Astrocyte of the spinal cord (primary cell): ENCODE measurements at places on chromosomes 2 and 18.
A peak's percentile ranks its signal among the peaks of the same experiment; 100 is the strongest.

GRCh38 chr2:3446381-3446780, 66.9 kb downstream of the TRAPPC12 start:
- DNase-seq = no peak

DNA sequence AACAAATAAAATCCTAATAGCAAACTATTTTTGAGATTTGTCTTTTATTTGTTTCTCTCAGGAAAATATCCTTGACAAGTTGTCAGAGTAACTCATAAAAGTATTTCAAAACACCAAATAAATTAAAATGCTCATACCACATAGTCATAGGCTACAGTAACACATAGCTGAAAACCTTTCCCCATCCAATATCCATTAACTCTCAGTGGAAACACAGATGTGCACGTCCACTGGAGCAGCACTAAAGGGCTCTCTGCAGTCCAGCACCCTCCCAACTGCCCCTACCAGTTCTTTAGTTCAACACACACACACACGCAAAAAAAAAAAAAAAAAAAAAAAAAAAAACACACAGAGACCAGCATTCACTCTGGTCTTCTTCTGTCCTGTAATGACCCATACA, 879 bp upstream of the XDH start:
- DNase-seq = no peak

- DNase-seq = peak; percentile 27
Measured at GRCh38 chr18:23183411-23184150, 48.3 kb downstream of the CABLES1 start.

- DNase-seq = no peak
Measured at GRCh38 chr2:133166031-133166430, 402.2 kb downstream of the NCKAP5 start.

DNA sequence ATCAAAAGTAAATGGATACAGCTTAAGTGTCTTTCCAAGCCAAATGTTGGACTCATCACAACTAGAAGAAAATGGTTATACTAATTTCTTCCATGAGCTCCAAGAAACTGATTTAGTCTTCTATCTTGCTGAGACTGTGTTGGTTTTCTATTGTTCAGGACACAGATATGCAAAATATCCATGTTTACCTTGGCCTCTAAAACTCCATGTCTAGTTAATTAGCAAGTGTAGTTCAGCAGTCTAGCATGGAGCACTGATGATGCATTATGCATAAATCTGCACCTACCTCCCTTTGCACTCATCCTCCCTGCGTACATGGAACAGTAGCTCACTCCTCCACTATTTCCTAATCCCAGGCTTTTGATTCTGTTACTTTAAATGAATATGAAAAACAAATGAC, 731.4 kb upstream of the CHAC2 start:
- peak; percentile 76 for DNase-seq

GRCh38 chr2:30968660-30969397, 161.6 kb upstream of the CAPN13 start:
- no peak for DNase-seq

GRCh38 chr18:4102901-4103300, 352.2 kb downstream of the DLGAP1 start:
- no peak for DNase-seq

DNA sequence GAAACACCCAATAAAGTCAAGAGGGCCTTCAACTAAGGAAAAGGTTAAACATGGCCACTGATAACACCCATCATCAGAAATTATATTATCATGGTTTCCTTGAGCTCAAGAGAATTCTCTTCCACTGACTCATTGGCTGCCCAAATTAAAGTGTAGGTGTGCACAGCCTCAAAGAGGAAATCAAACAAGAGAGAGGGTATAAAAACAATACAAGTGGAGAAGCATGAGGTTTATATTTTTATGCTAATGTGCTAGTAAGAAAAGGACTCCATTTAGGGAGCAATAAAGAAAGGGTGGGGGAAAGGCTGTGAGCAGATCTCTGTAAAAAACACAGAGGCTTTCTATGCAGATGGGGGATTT, 168.8 kb upstream of the VRK2 start:
- DNase-seq = no peak

DNA sequence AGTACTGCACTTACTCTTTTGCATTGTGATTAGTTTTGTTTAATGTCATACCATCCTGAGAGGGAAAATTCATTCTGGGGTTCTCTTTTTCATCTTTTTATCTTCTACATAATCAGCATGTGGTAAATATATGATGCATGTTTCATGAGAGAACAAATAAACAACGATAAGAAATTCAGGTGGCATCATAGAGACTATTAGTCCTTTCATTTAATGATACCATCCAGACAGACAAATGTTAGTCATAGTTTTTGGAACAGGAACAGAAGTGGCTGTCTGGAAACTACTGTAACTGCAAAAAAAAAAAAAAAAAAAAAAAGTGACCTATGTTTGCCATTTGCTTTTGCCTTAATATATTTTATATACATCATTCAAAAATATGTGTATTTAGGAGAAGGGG, 761.0 kb downstream of the EPHA4 start:
- peak; percentile 23 for DNase-seq

DNA sequence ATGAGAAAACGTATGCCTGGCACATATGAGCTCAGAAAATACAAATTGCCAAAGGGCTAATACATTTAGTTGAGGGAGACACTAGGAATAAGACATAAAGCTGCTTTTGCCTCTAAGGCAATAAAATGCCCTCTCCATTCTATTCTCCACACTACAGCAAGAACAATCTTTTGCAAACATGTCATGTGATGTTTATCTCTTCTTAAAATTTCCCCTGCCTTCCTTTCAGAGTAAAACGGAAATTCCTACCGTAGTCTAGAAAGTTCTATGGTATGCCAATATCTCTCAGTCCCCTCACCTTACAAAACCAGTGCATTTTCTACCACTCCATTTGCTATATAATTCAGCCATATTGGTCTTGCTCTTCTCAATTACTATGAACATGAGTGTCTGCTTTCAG, 33.1 kb downstream of the C18orf54 start:
- DNase-seq = no peak

- DNase-seq = no peak
Measured at GRCh38 chr2:151670846-151671597, 63.3 kb downstream of the NEB start.

- no peak for DNase-seq
Measured at GRCh38 chr2:68762100-68762499, 27.5 kb downstream of the ARHGAP25 start.

DNA sequence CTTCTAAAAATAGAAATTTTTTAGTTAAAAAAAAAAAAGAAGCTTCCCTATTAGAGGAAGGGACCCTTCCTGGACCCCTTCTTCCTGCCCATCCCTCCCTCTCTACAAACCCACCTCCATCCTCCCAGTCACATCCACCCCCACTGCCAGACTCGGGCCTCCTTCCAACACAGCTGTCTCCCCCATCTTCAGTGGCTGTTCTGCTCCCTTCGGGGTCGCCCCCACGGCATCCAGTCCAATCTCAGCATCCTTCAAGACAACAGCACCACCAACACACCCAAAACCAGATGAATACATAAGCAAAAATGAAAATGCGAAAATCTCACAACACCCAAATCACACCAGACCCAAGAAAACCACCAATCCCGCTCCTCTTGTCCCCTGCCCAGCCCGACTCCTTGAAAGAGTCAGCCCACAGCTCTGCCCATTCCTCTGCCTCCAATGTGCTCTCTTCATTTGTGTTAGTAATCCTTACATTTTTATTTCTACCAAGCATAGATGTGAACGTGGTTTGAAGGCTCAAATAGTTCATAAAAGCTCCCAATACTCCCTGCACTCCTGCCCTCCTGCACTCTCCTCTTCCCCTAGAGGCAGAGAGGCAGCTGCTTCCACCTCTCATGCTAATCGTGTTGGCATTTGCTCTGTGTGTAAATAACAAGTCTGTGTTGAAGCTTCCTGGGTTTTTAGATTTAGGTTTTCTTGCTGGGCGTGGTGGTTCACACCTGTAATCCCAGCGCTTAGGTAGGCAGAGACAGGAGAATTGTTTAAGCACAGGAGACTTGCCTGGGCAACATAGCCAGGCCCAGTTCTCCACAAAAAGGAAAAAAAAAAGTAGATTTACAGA, 37.0 kb downstream of the MAL start:
- no peak for DNase-seq

GRCh38 chr2:58601017-58601416, 359.9 kb upstream of the FANCL start:
- no peak for DNase-seq

DNA sequence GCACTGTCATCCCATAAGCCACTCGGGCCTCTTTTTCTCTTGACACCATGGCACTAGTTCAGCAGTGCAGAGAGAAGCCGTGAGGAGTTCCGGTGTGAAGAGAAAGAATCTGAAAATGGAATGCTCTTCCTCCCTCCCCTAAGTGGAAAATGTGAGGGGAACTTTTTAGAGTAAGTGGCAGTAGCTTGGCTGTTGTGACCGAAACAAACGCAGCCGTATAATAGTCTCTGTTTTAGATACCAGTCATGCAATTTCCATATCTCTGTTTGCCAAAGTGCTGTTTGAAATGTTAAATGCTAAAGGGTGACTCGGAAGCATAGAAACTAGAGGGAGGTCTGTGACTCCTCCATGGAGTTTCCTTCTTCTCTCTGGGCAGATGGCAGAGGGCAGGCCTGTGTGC, 122.9 kb downstream of the MTCL1 start:
- DNase-seq = no peak

DNA sequence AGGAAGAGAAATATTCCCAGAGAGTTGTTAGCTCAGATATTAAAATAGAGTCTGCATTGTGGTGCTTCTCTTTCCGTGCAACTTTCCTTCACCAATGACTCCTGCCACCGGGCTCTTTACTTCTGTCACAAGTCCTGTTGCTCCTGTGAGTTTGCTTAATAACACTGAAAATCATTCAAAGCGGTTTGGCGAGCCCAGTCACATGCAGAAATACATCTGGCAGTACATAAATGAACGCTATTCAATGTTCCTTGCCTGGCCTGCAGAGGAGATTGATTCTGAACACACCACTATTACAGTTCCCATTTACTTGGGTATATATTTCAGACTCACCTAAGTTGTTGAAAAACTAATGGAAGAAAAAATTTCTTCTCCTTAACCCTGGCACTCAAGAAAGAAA, 276.6 kb downstream of the ZNF521 start:
- no peak for DNase-seq

GRCh38 chr2:235168174-235168979, 216.6 kb downstream of the SH3BP4 start:
- no peak for DNase-seq

DNA sequence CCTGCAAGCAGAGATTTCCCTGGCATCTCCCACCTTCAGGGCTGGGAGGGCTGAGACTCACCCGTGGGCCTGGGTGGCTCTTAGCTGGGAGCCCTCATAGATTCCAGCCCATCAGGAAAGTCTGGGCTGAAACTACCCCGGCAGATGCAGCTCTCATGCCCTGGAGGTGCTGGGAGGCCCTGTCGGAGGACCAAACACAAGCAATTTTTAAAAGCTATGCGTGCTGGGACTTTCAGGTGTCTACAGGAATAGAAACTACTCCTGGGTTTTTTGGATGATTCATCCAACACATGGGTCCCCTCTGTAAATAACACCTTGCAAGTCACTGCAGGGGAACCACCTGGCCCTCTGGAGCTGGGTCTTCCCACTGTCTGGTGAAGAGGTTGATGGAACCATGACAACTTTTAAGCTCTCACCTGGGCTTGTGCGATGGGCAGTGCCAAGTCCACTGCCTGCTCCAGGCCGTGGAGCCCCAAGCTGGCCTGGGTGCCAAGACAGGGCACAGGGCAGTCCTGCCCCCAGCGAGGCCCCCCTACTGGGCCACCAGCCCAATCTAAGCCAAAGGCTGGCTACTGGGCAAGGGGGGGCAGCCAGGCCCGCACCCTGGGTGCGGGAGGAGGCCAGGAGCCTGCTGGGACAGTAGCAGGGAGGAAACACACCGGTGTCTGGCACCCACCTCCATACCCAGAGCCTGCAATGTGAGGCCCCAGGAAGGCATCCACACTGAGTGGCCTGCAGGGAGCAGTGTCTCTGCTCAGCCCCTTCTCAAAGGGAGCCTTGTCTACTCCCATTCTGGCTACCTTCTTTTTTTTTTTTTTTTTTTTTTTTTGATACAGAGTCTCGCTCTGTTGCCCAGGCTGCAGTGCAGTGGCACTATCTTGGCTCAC, 1.1 kb upstream of the GPR55 start:
- DNase-seq = no peak

- DNase-seq = no peak
Measured at GRCh38 chr18:1658908-1659566, 754.4 kb downstream of the ADCYAP1 start.

DNA sequence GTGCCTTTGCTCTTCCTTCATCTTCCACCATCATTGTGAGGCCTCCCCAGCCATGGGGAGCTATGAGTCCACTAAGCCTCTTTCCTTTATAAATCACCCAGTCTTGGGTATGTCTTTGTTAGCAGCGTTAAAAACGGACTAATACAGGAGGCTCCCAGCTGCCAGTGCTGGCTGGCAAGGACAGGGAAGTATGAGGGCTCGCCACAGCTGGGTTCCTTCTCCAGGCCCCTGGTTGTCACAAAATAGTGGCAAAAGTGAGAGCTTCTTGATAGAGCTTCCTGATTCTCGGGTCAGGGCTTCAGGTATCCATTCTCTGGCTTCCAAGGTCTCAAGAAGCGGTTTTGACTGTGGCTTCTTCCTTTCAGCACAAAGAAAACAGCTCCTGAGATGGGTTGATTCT, 85.0 kb downstream of the ZNF516 start:
- no peak for DNase-seq

DNA sequence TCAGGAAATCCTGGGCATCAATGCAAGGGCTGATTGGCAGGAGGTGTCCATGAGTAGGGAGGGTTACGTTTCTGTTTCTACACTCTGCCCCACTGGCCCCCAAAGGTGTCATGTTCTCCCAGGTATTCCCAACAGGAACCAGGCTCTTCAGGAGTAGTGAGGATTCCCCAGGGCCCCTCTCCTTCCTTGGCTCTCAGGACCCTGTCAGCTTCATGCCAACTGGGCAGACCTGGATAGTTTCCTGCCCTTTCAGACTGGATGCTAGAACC, 480.6 kb upstream of the HS6ST1 start:
- no peak for DNase-seq

- no peak for DNase-seq
Measured at GRCh38 chr2:100029460-100029859, 112.9 kb downstream of the AFF3 start.

DNA sequence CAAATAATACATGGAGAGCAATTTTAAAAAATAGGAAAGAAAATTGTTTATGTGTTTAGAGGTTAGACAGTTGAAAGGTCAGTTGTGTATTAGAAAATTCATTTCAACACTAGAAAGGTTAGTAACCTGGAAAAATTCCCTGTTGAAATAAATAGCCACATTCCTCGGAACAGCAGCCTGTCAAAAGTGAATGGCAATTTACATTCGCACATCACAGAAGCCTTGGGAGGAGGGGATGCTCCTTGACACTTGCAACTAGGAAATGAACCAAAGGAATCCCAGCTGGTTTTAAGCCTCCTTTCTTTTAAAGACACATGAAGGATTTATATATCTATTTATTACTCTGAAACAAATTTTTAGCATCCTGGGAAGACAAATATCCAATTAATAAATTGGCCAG, 653.5 kb upstream of the LRRTM4 start:
- no peak for DNase-seq
